ENCODE measurements at places on chromosomes 2 and 18.

DNA sequence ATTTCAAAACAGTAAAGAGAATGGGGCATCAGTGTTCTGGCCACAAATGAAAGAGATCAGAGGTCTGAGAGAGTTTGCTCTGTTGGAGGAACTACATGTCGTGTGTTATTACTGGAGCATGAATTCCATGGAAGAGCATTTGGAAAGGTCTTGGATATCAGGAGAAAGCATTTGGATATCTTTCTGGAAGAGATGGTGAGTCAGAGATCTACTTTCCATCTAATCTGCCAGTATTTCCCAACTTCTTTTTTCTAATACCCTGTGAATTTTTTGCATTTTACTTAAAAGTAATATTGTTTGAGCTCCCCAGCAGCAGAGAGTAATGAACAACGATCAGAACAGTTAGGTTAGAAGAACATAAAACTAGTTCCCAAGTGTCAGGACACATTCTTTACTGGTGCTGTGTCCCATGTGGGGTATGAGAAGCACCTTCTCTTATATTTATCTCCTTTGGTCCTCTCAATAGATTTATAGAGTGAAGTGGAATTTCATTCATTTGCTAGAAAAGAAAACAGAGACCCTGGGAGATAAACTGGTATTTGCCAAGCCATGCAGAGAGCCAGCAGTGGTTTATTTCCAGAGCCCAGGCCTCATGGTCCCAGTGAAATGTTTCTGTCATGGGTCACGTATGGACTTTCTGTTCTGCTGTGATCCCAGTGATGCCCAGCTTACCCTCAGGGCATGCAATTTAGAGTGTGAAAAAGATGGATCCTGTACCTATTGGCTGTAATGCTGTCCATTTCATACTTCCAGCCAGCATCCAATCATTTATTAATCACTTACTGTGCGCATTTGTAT is 130.8 kb upstream of the NT5C1B start:
- no peak for DNase-seq

GRCh38 chr2:26128176-26128575 is 44.7 kb upstream of the GAREM2 start:
- no peak for DNase-seq

DNA sequence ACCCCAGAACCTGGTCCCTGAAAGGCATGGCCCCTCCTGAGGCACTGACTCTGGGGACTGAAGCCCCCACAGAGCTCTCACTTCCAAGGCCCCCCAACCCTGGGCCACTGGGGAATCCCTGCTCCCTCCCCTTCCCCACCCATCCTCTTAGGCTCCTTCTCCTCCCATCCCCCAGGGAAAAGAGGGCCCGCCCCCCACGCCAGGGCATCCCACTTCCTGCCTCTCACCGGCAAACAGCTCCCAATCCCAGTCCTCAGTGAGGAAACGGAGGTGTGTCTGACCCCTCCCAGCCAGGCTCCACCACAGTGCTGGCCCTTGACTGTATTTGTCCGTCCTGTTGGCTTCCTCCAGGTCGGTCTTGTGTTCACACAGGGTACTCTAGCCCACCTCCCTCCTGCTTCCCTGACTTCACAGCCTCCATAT is 35.0 kb upstream of the PTMA start:
- DNase-seq = no peak

DNA sequence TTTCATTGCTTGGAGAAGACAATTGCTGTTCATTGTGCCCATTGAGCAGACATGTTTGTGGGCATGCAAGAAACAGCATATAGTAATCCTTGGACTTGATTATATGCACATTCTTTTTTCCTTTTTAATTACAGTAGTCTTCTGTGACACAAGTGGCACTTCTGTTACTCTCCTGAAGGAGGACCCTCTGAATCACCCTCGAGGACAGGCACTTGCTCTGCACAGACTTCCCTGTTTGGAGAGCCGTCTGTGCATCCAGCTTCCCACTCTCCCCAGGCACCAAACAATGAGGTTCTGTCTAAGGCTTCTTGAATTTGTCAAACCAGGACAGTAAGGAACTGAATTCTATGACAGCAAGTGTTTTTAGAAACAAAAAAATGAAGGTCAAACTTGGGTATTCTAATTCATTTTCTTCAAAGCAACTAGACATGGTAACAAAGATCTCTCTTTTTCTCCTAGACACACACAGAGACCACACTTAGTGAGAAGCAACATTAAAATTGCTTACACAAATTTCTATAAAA is 844.6 kb upstream of the ID2 start:
- no peak for DNase-seq

DNA sequence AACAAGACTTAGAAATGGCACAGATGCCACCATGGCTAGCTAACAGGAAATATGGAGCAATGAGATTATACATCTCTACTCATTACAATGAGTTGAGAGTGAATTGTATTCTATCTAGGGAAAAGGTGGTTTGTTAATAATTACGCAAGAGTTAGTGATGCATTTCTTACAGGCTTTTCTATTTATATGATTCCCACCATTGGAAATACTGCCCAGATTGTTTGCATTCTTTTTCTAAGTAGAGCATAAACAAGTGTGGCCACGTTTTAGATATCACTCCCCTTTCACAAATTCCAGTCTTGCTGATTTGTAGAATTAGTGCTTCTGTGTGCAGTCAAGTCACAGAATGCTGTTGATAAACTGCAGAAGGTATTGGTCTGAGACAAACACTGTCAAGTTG is 56.6 kb downstream of the ZNF804A start:
- no peak for DNase-seq

- no peak for DNase-seq
Measured at GRCh38 chr2:191927319-191927867, 80.5 kb upstream of the CAVIN2 start.

DNA sequence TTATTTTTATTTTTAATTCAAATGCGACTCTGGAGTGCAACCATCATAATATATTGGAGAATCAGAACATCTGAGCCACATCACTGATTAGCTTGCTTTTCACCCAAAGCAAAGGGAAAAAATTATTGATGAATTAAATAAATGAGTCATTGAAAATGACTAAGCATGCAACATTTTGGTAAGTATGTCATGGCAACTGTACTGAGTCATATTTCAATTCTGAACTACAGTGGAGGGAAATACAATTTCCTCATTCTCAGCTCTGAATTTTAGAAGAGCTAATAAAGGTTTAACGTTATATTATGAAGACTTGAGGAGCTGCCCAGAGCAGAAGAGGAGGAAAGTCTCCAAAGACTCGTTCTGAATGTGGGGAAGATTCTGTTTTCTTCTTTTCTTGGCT is 89.6 kb upstream of the CCDC68 start:
- no peak for DNase-seq

DNA sequence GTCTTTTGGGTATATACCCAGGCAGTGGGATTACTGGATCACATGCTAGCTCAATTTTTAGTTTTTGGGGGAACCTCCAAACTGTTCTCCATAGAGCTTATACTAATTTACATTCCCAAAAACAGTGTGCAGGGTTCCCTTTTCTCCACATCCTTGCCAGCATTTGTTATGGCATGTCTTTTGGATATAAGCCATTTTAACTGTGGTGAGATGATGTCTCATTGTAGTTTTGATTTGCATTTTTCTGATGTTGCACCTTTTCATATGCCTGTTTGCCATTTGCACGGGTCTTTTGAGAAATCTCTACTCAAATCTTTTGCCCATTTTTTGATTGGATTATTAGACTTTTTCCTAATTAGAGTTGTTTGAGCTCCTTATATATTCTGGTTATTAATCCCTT is 8.0 kb downstream of the FASTKD1 start:
- no peak for DNase-seq
